Peyer's patch (tissue), 4 donors: ENCODE measurements at places on chromosomes 12 and 14. TPM values are rescaled to one million over a fixed set of nuclear protein-coding genes. Genes with fewer than 3 reads are reported as not detected.
A peak's percentile ranks its signal among the peaks of the same experiment; 100 is the strongest.

The PLEKHG3 gene
- 25.1 TPM for total RNA-seq

DNA sequence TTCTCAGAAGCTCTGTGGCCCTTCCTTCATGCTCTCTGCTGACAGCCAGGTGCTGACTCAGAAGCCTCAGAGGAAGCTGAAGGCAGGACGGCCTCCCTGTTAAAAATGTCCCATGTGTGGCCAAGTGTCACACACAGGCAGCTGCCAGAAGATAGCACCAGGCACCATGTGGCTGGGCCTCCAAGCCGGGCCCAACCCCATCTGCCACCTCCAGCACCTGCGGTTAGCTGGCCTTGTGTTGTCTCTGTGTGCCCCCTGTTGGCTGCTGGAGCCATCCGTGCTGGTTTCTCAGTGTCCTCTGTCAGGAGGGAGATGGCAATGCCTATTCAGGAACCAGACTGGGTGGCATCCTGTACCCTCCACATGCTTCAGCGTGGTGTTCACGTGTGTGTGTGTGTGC lies 63.2 kb downstream of the TSPAN11 start:
- DNase-seq = no peak

DNA sequence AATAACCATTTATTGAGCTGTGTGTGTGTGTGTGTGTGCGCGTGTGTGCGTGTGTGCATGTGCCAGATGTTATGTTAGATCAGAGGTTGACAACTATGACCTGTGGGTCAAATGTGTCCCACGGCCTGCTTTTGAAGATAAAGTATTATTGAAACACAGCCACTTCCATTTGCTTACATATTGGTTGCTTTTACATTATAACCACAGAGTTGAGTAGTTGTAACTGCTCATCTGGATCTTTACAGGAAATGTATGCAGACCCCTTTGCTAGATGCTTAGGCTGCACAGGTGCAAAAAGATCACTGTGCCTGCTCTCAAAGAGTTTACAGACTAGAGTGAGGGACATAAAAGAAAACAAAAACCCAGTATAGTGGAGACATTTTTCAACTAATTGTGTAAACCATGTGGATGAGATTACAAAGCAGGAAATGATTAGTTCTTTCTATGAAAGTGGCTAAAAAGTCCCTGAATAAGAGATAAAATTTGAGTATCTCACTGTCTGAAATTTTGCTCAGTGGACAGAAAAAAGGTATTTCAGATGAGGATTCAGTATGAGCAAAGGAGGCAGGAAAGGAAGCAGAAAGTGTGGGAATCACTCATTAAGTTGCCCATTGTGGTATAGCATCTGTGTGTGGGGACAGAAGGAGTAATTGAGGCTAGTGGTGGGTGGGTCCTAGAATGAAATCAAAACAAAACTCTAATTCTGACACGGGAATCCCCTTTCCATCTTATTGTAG lies 188.4 kb downstream of the PAH start:
- DNase-seq = no peak

DNA sequence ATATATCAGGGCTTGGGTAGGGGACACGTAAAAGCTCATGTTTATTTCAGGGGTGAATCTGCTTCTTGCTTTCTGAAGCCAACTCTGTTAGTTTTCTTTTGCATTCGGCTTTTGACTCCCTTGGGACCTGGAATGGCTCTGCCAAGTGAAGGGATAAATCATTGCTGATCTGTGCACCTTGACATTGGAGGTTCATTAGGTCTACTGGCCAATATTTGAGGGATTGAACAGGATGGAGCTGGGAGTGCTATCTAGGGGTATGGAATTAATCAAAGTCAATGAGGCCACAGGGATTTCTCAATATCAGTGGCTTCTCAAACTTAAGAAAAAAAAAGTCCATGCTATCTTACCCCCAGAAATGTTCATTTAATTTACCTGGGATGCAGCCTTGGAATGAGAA lies 203.5 kb upstream of the RMST start:
- DNase-seq = no peak

DNA sequence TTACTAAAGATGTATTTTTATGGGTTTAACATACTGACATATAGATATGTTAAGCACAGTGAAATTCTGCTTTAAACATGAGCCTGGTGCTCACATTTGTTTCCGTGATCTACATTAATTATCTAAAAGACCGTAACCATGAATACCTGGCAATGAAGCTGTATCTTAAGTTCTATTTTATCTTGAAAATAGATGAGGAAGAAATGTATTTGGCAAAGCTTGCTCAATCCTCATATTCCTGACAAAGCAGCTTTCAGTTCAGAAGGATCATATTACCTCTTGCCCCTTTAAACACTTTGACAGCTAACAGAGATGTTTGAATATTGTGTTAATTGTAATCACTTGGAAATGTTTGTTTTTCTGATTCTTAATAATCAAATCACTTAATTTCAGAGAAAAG lies 9.8 kb downstream of the EPYC start:
- no peak for DNase-seq

GRCh38 chr12:95624589-95624988 lies 73.3 kb upstream of the USP44 start:
- DNase-seq = no peak

DNA sequence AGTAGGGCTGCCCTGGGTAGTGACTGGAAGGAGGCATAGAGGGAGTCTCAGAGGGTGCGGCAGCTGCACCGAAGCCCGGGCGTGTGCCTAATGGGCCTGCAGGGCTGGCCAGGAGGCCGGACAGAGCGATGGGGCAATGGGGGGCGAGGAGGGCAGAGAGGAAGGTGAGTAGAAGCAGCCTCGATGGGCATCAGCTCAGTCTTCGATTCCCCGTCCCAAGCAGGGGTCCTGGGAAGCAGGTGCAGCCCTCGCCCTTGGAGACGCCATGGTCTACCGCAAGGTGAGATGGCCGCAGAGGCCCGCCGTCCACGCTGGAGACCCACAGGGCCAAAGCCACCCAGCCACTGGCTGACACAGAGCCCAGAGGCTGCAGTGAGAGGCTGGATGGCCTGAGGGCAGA lies 70.8 kb downstream of the GALNT9 start:
- no peak for DNase-seq

DNA sequence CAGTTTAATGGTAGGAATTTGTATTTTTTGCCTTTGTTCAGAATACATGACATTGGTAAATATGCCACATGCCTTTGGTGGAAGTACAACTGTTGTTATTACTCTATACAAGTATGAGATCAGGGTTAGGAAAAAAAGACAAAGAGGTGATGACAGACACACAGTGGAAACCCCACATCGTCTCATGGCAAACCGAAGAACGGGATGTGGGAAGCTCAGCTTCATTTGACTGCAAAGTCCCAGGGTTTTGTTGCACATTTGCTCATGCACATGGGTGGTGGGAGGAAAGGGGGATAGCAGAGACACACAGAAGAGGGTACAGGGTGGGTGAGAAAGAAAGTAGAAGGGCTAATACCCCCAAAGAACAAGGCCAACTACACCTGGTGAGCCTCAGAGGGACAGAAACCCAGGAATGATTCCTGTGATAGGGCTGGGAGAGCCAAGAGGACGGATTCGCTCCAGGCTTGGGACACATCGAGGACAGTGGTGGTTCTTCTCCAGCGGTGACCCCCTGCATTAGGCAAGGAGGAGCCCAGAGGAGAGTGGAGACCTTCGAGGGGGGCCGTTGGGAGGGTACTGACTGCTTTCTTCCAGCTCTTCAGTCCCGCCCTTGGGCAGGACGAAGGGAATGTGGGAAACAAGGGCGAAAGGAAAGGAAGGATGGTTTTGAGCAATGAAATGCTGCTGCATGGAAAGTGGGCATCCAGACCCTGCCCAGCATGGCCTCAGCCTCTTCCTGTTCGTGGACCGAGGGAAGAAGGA lies 8.1 kb downstream of the VAMP1 start:
- no peak for DNase-seq

DNA sequence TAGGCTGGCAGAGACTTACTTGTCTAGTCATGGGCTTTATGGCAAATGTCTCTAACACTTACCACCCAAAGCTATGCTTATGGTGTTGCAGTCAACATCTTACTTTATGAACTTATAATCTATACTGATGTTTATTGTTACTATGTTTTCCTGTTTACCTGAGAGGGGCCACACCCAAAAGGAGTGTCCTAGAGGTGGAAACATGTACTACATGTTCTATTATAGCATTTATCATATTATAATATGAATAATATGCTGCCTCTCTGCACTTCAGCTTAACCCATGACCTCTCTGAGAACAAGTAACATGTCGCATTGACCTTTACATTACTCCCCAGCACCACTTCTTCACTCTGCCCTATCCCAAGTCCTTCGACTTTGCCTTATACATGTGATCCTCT lies 501.8 kb downstream of the ETNK1 start:
- DNase-seq = no peak

DNA sequence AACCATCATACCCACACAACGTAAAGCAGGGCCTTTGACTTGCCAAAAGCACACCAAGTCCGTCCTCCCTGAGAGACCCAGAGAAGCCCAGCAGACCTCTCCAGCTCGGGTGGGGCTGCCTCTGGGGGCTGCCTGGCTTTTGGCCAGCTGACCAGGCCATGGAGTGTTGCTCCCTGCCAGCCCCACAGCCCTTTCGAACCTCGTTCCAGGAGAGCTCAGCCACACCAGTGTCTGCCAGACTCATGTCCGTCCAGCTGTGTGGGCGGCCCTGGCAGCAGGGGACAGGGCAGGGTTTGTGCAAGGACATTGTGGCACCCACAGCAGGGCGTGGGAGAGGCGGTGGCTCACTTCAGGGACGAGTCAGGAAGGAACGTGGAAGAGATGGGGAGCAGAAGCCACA lies 22.6 kb upstream of the IRF2BPL start:
- peak; percentile 73 for DNase-seq

GRCh38 chr12:17680220-17680619 lies 409.8 kb downstream of the RERGL start:
- DNase-seq = no peak

- no peak for DNase-seq
Observed at GRCh38 chr14:99990268-99991170, 74.7 kb upstream of the EVL start.

GRCh38 chr12:62401631-62402030 lies 65.0 kb upstream of the MON2 start:
- no peak for DNase-seq
